ENCODE measurements at places on chromosomes 16 and 17.
A peak's percentile ranks its signal among the peaks of the same experiment; 100 is the strongest.

DNA sequence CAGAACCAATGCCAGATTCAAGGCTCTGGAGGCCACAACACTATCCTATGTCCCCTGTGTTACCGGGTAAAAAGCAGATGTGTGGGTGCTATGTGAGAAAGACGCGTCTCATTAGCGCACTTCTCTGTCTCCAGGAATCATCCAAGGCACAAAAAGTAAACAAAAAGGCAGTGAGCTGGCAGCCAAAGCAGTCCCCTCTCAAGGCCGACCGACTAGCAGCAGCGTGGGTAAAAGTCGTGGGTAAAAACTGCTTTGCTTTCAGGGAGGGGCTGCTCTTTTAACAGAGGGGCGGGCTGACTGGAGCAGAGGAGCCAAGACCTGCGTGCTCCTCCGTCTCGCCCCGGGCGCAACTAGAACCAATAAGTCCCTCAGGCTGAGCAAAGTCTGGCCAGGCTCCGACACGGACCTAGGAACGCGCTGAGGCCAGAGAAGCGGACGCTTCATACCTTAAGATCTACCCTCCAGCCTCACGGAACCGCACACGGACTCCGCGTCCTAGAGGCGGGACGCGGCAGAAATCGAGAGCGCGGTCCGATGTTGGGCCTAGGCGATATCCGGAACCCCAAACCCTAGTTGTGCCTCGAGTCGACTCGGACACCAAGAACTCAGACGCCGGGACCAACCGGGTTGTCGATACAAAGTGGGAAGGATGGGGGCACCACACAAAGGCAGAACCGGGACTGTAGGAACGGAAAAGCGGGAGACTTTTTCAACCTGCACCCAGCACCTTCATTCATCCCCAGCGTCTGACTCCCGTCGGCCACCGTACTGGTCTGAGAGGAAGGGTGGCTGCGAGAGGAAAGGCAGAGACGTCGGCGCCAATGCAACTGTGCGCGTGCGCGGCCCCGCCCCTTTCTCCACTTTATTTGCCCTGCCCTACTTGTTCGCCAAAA lies at the start of gene INTS2:
TSS of gene INTS2 (minus strand) at position 775 of the 893 bp plus-strand sequence. CDS start 1,338 bp downstream, outside the sequence.
- peak; percentile 96 for DNase-seq

- DNase-seq, result no peak
Observed at GRCh38 chr17:55390364-55390977, 31.2 kb downstream of the MMD start.

DNA sequence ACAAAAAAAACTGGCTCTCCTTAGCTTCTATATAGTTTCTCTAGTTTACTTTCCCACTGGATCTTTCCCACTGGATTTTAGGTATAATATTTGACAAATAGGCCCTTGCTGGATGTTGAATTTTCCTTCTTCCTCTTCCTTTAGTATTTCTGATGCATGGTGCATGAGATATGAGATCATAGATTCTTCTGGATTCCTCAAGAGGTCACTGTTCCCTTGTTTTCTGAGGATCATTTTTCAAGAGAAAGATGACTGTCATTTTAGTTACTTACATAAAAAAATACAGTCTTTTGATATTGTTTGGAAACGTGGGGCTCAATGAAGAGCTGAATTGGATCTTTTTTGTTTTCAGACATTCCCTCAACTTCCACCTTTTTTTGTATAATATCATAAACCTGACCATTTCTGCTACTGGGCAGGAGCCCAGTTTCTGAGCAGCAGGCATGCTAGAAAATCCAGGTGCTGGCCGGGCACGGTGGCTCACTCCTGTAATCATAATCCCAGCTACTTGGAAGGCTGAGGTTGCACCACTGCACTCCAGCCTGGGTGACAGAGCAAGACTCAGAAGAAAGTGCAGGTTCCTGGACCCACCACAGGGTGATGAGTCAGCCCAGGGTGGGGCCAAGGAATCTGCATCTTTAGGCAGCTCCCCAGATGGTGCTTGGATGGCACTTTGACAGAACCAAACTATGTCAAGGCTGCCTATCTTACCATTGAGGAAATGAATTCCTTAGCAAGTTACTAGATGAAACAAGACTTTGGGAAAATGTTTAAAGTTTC lies 70.3 kb downstream of the SDR42E1 start:
- peak; percentile 44 for DNase-seq

- no peak for DNase-seq
Observed at GRCh38 chr16:50285406-50286003, 19.2 kb downstream of the ADCY7 start.

DNA sequence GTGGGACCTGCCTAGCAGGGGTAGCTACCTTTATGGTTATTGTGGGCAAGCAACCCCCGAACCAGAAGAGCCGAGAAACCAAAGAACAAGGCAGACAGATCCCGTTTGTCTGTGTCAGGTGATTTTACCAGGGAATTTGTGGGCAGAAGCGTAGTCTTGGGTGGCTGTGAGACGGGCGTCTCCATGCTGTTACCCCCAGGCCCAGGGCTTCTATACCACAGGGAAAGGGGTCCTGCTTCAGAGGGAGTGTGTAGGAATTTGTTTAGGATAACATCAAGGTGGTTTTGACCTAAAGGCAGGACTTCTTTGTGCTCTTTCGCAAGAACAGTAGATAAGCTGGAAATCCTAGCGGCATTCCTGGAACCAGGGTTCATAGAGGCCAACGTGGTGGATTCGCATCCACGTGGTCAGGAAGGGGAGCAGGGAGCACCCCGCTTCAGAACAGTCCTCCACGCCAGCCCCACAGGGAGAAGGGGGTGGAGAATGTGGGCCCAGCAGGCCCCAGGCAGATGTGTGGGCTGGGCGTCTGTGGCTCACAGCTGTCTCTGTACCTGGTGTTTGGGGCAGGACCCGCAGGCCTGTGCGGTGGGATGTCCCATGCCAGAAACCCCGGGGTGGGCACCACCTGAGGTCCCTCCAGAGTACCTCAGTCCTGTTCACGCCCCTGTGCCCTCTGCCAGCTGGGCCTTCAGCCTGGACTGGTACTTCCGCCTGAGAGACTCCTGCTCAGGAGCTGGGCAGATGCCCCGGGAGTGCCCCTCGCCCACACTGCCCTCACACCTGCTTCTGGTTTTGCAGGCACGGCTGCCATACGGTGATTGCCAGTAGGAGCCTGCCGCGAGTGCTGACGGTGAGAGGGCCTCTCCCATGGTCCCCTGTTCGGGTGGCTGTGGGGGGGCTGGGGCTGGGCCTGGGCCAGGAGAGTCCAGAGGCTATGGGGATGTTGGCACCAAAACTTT lies 4.1 kb downstream of the DECR2 start:
- DNase-seq, result no peak

DNA sequence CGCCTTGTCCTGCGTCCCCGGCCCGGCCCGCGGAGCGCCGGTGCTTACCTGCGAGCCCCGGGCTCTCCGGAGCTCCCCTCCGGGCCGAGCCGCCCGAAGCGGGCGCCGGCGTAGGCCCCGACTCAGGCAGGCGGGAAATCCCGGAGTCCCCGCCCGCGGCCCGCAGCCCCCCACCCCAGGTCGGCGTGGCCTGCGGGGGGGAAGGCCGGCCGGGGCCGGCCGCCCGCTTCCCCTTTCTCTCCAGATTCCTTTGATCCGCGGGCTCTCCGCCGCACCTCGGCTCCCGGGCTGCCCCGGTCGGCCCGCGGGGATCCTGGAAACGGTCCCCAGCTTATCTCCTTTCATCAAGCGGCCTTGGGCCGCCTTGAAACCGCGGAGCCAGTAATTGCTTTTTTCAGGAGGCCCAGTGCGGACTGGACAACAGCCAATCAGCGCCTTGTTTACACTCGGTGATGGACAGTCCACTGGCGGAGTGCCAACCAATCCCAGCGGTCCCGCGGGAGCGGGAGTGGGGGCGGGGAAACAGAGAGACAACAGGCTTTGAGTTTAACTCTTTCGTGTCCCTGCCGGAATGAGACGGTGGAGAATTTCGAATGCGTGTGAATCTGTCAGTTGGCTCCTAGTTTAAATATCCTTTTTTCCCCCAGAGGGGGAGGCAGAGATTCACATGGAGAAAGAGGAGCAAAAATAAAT lies 1.4 kb upstream of the BAHCC1 start:
- peak; percentile 98 for DNase-seq

- DNase-seq, result no peak
Observed at GRCh38 chr17:65730711-65731169, 169.3 kb upstream of the AXIN2 start.

DNA sequence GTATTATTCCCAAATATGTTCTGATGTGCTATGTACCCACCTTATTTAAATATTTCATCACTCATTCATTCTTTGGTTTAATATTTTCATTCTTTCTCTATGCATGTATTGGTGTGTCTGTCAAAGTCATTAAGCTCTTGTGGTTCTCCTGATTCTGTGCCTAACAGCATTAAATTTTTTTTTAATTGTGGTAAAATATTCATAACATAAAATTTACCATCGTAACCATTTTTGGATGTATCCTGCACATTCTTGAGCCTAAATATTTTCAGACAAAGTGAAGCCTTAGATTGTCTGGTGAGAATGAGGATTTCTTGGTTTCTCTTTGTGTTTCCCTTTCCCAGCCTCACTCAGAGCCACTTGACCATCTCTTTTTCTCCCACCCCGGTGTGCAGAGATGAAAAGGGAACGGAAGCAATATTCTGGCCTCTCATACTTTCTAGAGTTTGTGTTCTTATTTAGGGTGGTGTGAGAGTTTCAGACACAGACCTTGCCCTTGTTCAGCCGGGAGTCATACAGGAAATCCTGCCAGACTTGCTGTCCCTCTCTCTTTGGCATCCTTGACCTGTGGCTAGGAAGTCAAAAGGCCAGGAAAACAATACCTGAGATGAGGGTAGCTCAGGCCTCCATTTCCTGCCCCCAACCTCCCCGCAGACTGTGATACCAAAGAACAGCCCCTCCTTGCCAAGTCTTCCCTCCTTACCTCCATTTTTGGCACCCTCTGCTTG lies 4.9 kb downstream of the CCL5 start:
- DNase-seq, result no peak

- no peak for DNase-seq
Observed at GRCh38 chr16:82629441-82630027, 2.8 kb downstream of the CDH13 start.

DNA sequence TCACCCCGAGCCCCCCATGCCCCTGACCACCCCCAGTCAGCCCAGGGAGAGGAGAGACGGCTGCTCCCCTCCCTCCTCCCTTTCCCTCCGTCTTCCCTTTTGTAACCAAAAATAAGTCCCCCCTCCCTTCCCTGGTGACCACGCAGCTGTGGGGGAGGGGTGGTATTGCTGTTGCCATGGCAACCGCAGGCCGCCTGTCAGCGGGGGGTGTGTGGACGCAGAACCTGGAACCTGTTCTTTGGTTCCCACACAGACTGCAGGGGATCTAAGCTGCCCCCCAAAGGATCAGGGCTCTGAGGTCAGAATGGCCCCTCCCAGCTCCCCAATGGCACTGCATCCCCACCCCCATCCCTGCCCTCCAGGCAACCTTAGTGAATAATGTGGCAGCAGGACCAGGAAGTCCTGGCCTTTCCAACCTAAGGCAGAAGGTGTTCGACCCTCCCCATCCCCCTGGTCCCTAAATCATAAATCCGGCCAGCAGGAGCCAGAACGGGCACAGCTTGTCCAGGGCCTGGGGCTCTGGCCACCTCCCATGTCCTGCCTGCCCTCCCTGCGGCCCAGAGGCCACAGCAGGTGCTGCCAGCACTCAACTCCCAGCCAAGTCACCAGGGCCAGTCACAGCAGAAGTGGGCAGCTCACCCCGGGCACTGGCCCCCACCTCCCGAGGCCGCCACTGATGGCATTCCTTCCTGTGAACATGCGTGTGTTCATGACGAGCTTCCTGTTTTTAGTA lies 12.0 kb downstream of the CA4 start:
- no peak for DNase-seq

DNA sequence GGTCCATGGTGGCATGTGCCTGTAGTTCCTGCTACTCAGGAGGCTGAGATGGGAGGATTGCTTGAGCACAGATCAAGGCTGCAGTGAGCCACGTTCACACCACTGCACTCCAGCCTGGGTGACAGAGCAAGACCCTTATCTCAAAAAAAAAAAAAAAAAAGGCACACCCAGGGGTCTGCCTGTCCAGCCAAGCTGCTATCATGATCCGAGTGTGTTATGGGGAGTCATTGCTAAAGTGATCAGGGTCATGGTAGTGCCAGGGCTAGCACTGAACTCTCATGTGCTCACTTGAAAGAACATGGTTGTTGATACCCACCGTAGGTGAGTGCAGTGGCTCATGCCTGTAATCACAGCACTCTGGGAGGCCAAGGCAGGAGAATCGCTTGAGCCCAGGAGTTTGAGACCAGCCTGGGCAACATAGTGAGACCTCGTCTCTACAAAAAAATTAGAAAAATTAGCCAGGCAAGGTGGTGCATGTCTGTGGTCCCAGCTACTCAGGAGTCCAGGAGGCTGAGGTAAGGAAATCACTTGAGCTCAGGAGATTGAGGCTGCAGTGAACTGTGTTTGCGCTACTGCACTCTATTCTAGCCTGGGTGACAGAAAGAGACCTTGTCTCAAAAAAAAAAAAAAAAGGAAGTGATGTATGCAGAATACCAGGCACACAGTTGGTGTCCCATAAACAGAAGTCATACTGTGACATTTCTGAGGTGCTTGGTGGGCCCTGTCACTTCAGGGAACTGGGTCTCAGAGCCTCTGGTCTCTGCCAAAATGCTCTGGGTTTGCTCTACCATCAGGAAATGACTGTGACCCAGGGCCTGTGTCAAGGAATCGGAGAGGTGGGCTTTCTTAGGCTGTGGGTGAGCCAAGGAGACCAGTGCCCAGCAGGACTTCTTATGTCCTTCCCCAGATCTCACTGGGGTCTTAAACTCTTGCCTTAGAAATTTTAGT lies 2.2 kb downstream of the PRM1 start:
- no peak for DNase-seq

GRCh38 chr16:73527187-73527586 lies 479.3 kb upstream of the ZFHX3 start:
- no peak for DNase-seq

DNA sequence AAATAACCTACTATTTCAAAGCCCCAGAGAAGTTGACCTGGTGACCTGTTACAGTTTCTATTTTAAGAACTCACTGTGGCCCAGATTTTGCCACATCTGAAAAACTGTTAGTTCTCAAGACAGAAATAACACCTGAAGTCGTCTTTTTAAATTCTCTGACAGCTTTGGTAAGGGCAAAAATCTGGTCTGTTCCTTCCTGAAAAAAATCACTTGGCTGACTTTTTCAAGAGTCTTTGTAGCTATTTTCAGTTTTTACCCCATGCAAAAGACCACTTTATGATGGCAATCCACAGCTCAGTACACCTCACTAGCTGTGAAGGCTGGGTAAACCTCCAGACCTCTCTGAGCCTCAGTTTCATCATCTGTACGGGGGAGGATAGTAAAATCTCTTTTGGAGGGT lies 60.7 kb upstream of the SREBF1 start:
- no peak for DNase-seq

- no peak for DNase-seq
Observed at GRCh38 chr17:60388742-60389141, 3.2 kb downstream of the USP32 start.
